ENCODE measurements at places on chromosomes 2 and 18.
A peak's percentile ranks its signal among the peaks of the same experiment; 100 is the strongest.

DNA sequence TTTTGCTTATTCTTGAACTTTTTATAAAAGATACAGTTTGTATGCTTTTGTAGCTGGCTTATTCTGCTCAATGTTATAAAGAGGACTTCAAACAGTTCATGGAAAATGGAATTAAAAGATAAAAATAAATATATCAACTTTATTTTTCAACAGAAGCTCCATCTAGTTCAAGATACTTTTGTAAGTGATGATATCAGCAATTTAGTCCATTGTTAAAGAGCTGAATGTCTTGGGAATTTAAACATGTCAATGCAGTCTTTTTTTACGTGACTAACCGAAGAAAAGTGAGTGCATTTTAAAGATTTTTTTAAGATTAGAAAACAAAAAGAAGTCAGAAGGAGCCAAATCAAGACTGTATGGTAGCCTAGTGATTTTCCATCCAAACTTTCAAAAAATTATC lies 85.4 kb upstream of the CHST9 start:
- no peak for DNase-seq

- no peak for DNase-seq
Measured at GRCh38 chr2:130729322-130730299, 741 bp downstream of the GPR148 start.

DNA sequence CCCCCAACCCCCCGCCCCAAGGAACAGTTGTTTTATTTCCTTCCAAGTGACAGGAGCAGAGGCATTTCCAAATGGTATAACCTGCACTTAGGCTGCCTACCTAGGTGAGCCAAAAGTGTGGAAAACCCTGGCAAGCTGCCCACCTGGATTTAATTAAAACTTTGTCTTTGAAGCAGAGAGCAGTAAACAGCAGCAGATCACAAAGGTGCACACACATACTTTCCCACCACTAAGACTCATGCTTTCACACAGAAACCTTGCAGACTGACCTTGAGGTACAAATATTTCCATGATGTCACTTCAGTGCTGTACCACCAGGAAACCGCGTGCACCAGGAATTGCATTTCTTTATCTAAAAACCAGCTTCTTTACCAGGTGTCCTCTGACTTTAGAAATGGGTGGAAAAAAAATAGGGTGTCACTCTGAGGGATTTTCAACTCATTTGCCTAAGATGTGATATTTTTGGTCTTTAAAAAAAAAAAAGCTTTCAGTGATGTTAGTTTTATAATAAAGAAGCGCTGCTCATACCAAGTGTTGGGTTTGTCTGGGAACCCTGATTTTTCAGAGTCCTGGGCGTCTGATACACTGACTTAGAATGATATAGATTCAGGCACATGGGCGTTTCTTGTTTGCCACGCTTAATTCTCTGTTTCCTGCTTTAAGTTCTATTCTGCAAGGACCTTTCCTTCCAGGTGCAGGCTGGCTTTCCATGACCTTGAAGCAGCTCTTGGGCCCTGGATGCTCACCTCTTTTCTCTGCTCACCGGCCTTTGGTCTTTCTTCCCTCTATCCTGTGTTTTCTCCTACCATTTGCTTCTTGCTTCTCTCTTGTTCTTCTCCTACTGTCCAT lies 70.7 kb upstream of the BCL2L11 start:
- DNase-seq: no peak

DNA sequence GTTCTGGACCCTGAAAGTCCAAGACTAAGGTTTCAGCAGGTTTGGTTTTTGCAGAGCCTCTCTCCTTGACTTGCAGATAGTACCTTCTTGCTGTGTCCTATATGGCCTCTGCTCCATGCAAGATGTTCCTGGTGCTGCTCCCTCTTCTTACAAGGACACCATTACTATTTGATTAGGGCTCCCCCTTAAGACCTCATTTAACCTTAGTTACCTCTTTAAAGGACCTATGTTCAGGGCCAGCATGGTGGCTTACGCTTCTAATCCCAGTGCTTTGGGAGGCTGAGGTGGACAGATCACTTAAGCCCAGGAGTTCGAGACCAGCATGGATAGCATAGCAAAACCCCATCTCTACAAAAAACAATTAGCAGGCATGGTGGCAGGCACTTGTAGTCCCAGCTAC lies 179.0 kb downstream of the SLC39A10 start:
- no peak for DNase-seq

GRCh38 chr2:40668425-40668824 lies 216.5 kb upstream of the SLC8A1 start:
- DNase-seq: no peak

DNA sequence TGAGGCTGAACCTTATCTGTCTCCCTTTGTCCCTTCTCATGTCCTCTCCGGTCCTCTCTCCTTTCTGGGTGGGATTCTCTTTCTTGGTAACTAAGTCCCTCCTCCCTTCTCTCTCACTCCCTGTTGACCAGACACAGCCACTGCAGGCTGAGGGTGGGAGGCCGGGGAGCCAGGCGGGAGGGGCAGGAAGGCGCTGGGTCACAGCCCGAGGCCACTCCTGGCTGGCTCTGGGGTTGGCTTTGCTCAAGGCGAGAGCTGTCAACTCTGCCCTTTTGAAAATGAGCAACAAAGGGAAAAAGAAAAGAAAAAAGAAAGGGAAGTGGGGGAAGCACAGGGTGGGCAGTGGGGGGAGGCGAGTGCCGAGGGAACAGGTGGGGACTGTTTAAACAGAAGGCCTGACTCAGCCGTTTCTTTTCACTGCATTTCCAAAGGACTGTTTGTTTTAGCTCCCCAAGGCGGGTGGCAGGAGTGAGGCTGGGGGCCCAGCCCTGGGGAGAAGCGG lies 70.5 kb upstream of the IGFBP5 start:
- no peak for DNase-seq

- no peak for DNase-seq
Measured at GRCh38 chr2:136025057-136025973, 39.9 kb upstream of the DARS1 start.

DNA sequence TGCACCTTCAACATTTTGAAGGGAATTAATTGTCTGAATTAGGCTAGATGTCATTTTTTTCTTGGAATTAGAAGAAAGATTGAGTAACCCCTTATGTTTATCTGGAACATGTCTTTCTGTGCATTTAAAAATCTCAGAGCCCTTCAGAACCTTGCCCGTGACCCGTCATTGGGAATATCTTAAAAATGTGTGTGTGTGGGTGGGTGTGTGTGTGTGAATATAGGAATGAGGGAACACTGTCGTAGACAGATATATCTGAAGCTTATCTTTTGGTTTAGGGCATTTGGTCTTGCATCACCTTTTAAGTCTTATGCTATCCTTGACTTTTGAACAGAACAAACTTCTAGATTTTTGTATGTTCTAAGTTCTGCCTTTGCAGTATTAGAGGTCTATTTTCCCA lies 13.5 kb upstream of the IL1RL1 start:
- DNase-seq: no peak

DNA sequence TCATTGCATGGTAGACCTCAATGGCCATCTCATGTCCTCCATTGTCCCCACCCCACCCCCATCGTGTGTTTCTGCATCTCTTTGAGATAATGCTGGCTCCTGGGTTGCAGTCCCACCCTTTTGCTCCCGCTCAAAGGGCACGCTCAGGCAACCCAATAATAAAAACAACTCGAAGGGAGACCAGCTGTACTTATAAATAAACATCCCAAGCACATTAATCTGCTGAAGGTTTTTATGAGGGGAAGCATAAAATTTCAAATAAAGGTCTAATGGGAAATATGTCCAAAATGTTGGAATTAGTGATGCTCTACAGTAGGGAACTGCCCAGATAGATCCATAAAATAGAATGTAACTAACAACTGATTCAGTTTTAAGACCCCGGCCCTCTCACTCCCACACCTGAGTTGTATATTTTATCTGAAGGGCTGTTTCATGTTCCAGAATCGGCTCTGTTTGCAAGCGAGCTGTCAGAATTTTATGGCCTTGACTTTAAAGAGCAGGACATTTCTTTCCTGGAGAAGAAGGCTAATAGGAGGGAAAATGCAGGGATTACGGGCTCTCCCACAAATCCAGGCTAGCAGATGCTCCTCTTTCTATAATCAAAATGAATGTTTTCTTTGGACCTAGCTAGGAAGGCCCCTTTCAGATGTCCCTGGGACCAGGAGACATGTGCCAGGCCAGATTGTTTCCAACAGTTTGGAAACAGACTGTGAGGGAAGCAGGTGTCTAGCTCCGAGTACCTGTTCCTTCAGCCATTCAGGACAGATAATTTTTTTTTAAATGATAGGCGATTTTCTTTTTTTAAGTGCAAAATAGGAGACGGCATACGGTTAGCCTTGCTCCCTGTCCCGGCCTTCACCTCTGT lies 103.7 kb downstream of the APOB start:
- DNase-seq: peak; percentile 30

GRCh38 chr2:191574232-191574631 lies 103.7 kb upstream of the NABP1 start:
- no peak for DNase-seq

- DNase-seq: no peak
Measured at GRCh38 chr2:234818937-234819336, 132.9 kb upstream of the SH3BP4 start.

DNA sequence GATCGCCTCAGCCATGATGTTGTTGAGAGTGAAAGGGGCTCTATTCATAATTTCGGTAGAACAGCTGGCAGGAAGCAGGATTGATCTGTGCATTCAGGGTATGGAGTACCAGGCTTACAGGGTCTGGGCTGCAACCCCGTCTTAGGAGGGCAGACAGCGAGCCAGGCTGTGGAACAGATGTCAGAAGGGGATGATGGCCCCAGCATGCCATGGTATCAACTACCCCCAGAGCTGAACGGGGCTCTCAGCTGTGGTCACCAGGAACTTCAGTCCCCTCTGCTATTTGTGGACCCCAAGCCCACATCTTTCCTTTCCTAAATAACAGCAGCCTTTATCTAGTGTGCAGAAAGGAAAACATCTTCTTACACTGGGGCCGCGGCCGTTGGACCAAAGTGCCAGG lies 422.2 kb upstream of the SALL3 start:
- DNase-seq: no peak

GRCh38 chr2:186422226-186422625 lies 63.8 kb upstream of the ZC3H15 start:
- DNase-seq: no peak

- DNase-seq: no peak
Measured at GRCh38 chr2:68487773-68488355, 20.5 kb downstream of the APLF start.

GRCh38 chr18:3840766-3841165 lies 390.8 kb downstream of the TGIF1 start:
- no peak for DNase-seq

DNA sequence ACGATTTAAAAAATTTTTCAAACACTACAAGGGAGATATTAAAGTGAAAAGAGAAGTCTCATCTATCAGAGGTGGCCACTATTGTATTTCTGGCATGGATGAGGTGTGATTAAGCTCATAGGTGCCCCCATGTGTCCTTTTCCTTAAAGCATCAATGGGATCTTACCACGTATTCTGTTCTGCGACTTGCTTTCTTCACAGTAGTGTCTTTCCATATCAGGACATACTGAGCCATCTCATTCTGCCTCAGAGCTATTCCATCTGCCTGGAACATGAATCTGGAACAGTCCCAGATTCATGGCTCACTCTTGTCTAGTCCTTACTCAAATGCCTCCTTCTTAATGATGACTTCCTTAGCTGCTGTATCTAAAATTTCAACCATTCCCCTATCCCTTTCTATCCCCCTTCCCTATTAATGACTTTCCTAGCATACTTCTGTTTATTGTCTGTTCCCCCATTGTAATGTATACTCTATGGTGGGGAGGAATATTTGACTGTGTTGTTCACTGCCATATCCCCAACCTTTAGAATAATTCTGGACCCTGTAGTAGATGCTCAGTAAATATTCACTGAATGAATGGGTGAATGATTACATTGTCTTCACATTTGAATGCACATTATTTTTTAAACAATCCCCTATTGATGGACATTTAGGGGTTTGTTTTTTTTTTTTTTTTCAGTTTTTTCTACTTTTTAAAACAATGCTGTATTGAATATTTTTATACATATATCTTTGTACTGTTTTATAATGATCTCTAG lies 11.1 kb downstream of the STAMBP start:
- no peak for DNase-seq

DNA sequence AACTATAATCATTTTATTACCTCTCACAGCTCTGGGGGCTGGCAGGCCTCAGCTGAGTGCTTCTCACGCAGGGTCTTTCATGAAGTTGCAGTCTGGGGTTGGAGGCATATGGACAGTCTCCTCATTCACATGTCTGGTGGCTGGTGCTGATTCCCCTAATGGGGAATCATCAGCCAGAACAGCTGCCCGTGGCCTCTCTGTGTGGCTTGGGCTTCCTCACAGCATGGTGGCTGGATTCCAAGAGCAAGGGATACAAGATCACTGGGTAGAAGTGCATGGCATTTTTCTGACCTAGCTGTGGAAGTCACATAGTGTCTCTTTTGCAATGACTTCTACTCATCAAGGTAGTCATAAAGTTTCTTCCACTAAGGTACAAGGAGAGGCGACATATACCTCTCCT lies 59.0 kb upstream of the LAPTM4A start:
- no peak for DNase-seq

DNA sequence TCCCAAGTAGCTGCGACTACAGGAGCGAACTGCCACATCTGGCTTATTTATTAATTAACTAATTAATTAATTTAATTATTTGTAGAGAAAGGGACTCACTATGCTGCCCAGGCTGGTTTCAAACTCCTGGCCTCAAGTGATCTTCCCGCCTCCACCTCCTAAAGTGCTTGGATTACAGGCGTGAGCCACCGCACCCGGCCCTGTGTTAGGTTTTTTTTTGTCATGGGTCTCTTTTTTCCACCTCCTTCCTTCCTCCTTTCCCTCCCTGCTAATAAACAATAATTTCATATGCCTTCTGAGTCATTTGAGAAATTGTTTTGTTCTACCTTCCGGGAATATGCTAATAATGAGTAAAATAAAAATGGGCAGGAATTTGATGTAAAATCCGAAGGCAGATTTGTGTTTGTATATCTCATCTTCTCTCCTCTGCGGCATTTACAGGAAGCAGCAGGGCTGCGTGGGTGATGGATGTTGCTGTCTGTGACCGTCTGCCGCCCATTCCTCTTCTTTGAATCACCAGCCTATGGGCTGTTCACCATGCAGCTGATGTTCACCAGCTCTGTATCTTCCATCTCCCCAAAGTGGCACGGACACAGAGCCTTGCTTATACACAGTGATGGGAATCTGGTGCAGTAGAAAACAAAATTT lies 89.9 kb downstream of the ACSL3 start:
- DNase-seq: no peak

DNA sequence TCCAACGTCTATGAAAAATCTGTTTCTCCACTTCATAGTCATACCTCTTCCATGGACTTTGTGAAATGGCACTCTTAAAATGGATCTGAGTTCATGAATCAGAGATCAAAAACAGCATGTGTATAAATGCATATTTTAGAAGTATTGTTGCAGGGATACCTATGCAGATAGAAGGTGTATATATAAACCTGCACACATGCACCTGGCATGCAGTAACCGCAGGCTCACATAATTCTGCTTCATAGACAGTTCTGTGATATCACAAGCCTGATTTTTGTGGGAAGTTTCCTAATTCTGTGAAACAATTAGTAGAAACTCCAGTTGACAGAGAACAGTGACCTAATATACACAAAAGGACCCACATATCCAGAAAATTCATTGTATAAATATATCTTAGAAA lies 421.7 kb downstream of the TGIF1 start:
- DNase-seq: no peak

Data from cerebellar nuclear complex (tissue), 1 donor.